ENCODE measurements at places on chromosomes 7 and 10.

DNA sequence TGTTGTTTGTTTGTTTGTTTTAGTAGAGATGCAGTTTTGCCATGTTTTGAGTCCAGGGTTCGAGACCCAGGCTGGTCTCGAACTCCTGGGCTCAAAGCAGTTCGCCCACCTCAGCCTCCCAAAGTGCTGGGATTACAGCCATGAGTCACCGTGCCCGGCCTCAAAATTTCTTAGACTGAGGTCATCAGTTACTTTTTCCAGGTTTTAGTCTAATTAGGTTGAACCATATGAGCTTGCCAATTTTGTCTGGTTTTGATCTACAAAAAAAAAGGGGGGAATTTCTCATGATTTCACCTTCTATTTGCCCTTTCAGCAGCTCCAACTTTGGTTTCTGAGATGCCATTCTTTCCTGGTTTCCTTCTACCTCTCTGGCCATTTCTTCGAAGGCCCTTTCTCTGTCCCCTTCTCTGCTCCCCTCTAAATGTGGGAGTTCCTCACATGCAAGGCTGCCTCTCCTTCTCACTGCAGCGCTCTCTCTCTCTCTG lies 5.5 kb downstream of the CUEDC2 start:
- no peak for DNase-seq

DNA sequence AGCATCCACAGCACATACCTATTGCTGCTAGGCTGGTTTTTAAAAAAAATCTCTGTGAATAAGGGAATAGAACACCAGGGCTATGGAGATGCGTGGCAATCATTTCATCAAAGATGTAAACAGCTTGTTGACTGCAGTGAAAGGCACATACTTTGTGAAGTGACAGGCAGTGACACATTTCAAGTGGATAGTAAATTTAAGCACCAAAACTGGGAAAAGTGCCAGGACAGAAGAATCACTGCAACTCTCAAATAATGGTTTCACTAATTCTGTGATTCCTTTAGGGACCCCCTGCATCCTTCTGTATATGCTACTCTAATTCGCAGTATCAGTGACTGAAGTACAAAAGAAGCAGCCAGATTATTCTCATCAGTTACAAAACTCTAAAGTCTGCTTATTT lies 145.2 kb upstream of the KLF14 start:
- no peak for DNase-seq

- no peak for DNase-seq
Observed at GRCh38 chr10:8056871-8057331, 2.4 kb downstream of the GATA3 start.

GRCh38 chr10:77357611-77358310 lies 279.8 kb downstream of the KCNMA1 start:
- no peak for DNase-seq

DNA sequence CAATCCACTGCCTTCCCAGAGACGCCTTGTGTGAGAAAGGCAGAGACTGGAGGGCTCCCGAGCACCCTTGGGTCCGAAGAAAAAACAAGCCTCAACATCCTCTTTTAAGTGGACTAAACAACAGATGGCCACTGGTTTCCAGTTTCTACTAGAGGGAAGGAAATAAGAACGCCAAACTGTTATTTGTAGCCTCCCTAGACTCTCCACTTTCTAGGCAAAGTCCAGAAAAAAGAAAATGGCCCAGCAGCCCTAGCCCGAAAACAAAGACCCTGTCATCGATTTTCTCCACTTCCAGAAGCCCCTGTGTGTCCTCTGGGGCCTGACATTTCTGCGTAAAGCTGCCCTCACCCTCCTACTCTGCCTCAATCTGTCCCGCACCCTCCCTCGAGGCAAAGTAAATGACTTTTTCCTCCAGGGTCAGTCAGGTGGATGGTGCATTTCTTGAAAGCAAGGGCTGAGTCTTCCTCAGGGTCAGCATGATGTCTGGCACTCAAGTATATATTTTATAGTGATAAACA lies 6.0 kb downstream of the RGS10 start:
- no peak for DNase-seq

DNA sequence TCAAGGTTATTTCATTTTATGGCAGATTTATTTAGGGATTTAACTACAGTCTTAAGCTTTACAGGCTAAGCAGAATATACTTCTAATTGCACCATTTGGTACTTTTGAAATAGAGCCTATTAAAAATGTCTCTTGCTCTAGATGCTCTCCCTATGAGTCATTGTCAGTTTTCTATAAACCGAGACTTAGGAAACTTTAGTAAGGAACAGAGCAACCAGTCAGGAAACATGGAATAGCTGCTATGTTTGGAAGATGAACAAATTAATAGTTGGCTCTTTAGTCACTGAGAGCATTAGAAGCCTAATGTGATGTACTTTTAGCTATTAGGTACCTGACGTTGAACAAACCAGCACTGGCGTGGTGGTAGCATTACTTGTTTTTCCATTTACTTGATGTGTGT lies 35.3 kb downstream of the INPP5F start:
- DNase-seq, result no peak

DNA sequence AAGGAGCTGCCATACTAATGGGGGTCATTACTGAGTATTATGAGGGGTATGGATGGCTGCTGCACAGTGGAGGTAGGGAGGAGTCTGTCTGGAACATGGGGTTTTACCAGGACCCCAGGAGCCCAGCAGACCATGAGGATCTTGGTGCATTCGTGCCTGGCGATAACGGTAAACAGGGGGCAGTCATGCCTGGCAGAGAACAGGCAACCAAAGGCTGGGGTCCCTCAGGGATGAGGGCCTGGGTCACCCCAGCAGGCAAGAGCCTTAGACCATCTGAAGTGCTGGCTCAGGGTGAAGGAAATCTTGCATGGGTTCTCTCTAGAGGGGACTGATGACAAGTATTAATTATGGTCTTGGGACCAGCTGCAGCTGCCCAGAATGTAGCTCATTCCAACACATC lies 46.1 kb downstream of the MYL10 start:
- DNase-seq, result no peak

- no peak for DNase-seq
Observed at GRCh38 chr7:124031919-124032318, 948 bp downstream of the TMEM229A start.

DNA sequence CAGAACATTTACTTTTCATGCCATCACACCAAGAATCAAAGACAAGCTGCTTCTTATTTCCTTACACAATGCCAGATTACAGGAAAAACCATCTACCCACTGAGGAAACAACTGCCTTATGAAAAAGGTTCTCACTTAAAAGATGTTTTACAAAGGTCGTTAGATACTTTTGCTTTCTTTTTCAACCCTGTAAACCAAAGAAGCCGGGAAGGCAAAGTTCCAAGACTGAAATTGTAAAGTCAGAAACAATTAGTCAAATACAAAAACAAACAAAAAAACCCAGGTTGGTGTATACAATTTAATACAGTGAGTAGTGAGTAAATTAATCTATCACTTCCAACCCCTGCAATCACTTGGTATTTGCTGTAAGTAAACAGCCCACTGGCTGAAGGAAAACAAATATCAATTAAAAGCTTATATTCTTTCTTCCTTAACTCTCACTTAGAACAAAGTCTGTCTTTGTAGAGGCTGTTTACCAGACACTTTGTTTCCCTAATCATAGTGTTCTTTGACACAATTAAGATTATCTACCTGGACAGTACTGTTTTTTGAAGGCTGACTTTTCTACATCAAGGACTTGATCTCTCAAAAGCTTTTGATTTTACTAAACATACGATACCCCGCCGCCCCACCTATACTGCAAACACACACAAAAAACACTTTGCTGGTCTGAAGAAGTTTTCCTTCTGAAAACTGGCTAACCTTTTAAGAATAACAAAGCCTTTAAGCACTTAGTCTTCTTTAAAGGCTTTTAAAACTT lies 18.1 kb downstream of the ERLIN1 start:
- no peak for DNase-seq

- DNase-seq, result no peak
Observed at GRCh38 chr10:124346831-124347230, 71.9 kb downstream of the OAT start.

DNA sequence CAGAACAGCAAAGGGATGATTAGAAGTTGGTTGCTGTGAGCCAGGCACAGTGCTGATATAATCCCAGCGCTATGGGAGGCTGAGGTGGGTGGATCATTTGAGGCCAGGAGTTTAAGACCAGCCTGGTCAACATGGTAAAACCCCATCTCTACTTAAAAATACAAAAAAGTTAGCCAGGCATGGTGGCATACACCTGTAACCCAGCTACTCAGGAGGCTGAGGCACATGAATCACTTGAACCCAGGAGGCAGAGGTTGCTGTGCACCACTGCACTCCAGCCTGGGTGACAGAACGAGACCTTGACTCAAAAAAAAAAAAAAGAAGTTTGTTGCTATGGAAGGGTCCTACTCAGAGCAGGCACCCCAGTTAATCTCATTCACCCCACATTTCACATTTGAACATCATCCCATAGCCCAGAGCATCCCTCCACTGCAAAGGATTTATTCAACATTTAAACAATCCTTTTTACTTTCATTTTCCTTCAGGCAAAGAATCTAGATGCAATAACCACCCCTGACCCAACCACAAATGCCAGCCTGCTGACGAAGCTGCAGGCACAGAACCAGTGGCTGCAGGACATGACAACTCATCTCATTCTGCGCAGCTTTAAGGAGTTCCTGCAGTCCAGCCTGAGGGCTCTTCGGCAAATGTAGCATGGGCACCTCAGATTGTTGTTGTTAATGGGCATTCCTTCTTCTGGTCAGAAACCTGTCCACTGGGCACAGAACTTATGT lies 4.1 kb downstream of the IL6 start:
- no peak for DNase-seq

GRCh38 chr7:154475864-154476263 lies 423.7 kb downstream of the DPP6 start:
- no peak for DNase-seq

DNA sequence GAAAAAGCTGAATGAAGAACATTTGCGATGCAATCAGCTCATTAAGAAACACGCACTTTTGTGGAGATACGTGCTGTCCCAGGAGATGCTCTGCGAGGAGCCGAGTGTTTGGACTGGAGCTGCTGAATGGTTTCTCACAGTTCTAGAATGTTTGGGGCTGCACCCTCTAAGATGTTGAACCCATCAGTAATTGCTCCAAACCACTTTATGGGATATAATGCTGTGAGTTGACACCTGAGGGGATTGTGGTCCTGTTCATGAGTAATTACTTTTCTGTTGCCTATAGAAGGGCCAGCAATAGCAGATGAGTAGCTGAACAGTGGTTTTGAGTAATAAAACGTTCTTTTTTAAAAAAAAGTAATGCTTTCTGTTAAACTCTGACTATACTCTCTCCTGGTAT lies 63.1 kb downstream of the IKZF1 start:
- DNase-seq, result no peak

Measured in stimulated activated CD8-positive, alpha-beta memory T cell treated with anti-CD3 and anti-CD28 coated beads, Interleukin-4, amount 100 ng/mL, for 4 hours (primary cell).